ENCODE measurements at places on chromosomes 7 and 10. TPM values are rescaled to one million over a fixed set of nuclear protein-coding genes. Genes with fewer than 3 reads are reported as not detected.

CTNNA3 gene
- polyA plus RNA-seq, result not detected

FBXL15 gene
- polyA plus RNA-seq, result 39.7 TPM

DNA sequence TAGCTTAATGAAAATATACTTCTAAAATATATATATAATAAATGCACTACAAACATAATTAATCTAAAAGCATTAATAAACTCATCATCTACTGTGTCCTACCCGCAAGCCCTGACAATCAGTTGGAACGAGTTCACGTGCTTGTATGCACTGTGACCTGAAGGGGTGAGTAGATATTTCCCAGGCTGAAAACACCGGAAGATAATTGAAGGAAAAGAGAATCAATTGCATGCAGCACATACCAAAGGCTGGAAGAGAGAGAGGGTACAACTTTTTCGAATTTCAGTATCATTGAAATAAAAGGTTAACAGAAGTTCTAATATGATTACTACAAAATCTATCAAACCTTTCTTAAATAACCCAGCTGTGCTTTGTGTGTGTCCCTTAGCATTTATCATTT, 94.6 kb downstream of the SEMA3C start:
- no peaks in the 10 kb centered on the region for H3K36me3 ChIP-seq
- no peak overlapping the region for H3K4me3 ChIP-seq
- no peak overlapping the region for H3K27ac ChIP-seq
- peaks cover 1% of the 10 kb centered on the region for H3K27me3 ChIP-seq
- H3K4me1 ChIP-seq, result no peaks in the 10 kb centered on the region
- DNase-seq, result no peak

DNA sequence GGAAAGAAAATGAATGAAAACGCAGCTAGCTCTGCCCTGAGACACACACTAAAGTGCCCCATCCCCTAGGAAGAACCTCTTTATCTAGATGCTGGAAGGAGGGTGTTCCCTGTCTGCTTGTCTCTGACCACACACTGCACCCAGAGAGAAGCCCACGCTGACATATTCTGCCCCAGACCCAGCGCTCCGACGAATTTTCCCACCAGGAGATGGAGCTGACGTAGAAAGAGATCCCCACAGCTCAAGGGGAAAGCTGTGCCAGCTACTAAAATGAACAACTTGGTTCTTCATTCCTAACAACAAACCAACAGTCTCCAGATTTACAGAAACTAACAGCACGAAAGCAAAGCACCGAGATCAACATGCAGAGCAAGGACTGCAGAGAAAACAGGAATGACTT, 73.3 kb downstream of the KIAA1549 start:
- no peak overlapping the region for H3K4me3 ChIP-seq
- peaks cover 13% of the 10 kb centered on the region for H3K27me3 ChIP-seq
- H3K4me1 ChIP-seq, result no peaks in the 10 kb centered on the region
- peaks cover 4% of the 10 kb centered on the region for H3K36me3 ChIP-seq

DNA sequence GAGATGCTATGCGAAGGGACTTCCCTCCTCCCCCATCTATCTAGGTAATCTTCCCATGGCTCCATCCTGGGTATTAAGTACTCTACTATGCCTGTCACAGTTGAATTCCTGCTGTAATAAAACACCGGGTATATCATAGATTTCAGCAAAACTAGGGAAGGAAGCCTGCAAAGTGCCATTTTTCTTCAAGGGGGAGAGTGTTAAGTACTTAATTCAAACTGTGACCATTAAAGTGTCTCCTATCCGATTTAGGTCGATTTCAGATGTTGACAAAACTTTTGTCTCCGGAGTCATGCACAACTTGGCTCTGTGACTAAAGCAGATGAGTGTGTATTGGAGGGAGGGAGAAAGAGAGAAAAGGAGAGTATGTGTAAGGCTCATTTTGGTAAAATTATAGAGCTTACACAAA, 4.6 kb downstream of the HOXA4 start:
- H3K36me3 ChIP-seq, result peaks cover 3% of the 10 kb centered on the region
- no peak overlapping the region for H3K27ac ChIP-seq
- no peaks in the 10 kb centered on the region for H3K4me1 ChIP-seq
- DNase-seq, result no peak
- no peak overlapping the region for H3K4me3 ChIP-seq

GRCh38 chr7:36896956-36897590, 172.8 kb upstream of the AOAH start:
- peaks cover 27% of the 10 kb centered on the region for H3K36me3 ChIP-seq
- H3K27ac ChIP-seq, result no peak overlapping the region
- DNase-seq, result no peak

DNA sequence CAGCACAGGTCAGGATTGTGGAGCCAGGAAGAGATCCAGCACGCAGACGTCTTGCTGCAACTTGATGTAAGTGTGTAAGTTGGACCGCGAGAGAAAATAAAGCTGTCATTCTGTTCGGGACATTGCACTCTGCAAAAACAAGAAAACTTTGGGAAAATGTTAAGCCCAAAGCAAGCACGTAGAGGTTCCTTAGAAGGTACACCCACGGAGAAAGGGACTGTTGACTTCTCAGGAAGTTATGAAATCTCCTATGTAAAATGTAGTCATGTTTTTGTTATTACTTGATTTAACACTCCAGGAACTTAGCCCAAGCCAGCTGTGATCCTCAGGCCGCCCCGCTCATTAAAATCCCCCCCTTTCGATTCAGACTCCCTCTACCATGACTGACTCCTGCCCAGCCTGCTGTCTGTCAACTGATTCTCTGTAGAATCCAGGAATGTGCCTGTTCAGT, 196.1 kb upstream of the TCF7L2 start:
- DNase-seq, result no peak
- no peaks in the 10 kb centered on the region for H3K4me1 ChIP-seq
- H3K27me3 ChIP-seq, result peaks cover 2% of the 10 kb centered on the region
- no peak overlapping the region for H3K27ac ChIP-seq

GRCh38 chr7:137283153-137283552, 60.4 kb downstream of the PTN start:
- DNase-seq, result no peak
- H3K4me1 ChIP-seq, result no peaks in the 10 kb centered on the region
- H3K27ac ChIP-seq, result no peak overlapping the region
- no peak overlapping the region for H3K4me3 ChIP-seq

LLCFC1 gene
- polyA plus RNA-seq, result not detected

MARCHF5 gene
- 32.4 TPM for polyA plus RNA-seq

EN2 gene
- polyA plus RNA-seq, result not detected

ADRA2A gene
- polyA plus RNA-seq, result not detected

DNA sequence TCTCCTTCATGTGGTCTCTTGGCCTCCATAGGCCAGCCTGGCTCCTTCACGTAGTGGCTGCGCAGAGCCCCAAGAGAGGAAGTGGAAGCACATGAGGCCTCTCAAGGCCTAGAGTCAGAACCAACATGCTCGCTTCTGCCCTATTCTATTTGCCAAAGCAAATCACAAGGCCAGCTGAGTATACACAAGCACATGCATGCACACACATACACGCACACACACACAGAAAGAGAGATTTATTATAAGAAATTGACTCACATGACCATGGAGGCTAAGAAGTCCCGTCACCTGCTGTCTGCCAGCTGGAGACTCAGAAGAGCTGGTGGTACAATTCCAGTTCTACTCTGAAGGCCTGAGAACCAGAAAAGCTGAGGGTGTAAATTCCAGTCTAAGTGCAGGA, 64.3 kb upstream of the NRP1 start:
- no peaks in the 10 kb centered on the region for H3K36me3 ChIP-seq
- DNase-seq, result no peak
- H3K27ac ChIP-seq, result no peak overlapping the region
- no peaks in the 10 kb centered on the region for H3K4me1 ChIP-seq

DNA sequence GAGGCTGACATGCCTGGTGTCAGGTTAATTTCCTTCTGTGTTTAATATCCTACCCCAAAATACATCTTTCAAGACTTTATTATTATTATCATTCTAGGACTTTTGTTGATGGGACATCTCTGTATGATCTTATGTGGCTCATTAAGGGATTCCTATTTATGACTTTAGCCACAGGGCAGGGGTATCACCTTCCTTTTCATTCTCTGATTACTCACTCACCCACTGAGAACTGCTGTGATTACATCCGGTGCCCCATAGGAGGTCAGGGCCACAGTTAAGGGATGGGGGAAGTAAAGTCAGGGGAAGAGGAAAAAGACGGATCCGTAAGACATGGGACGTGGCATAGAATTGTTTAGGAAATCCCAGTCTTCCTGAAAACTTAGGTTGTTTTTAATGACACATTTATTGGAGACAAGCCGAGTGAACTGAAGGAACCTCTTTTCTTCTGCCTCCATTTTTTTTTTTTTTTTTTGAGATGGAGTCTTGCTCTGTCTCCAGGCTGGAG, 61.0 kb upstream of the PITRM1 start:
- no peaks in the 10 kb centered on the region for H3K36me3 ChIP-seq
- no peak for DNase-seq
- no peak overlapping the region for H3K4me3 ChIP-seq
- peaks cover 2% of the 10 kb centered on the region for H3K4me1 ChIP-seq
- H3K27ac ChIP-seq, result no peak overlapping the region

- H3K27me3 ChIP-seq, result peaks cover 5% of the 10 kb centered on the region
- H3K27ac ChIP-seq, result no peak overlapping the region
- no peaks in the 10 kb centered on the region for H3K4me1 ChIP-seq
- H3K4me3 ChIP-seq, result no peak overlapping the region
Observed at GRCh38 chr10:10985361-10985760, 32.3 kb upstream of the CELF2 start.

All from immature natural killer cell (primary cell).